Naive B cell (primary cell): ENCODE measurements at places on chromosomes 6 and 20. TPM values are rescaled to one million over a fixed set of nuclear protein-coding genes. Genes with fewer than 3 reads are reported as not detected.

BLCAP gene
- 268 TPM for polyA plus RNA-seq

SNAI1 gene
- not detected for polyA plus RNA-seq

MUC21 gene
- not detected for polyA plus RNA-seq

CTCFL gene
- polyA plus RNA-seq: not detected

MUC22 gene
- polyA plus RNA-seq: not detected

SOX4 gene
- 2.2 TPM for polyA plus RNA-seq

KCNK5 gene
- not detected for polyA plus RNA-seq

ZBTB46 gene
- not detected for polyA plus RNA-seq

ELOVL4 gene
- not detected for polyA plus RNA-seq

PTCHD4 gene
- not detected for polyA plus RNA-seq

SMOC2 gene
- not detected for polyA plus RNA-seq

FAM83B gene
- not detected for polyA plus RNA-seq
